RCC 7860 (cell line): ENCODE measurements at places on chromosomes 13 and 19.

GRCh38 chr13:84086847-84087162, 204.5 kb upstream of the SLITRK1 start:
- no peak for DNase-seq

- DNase-seq: no peak
Measured at GRCh38 chr19:9865732-9866501, 30.8 kb downstream of the PIN1 start.

DNA sequence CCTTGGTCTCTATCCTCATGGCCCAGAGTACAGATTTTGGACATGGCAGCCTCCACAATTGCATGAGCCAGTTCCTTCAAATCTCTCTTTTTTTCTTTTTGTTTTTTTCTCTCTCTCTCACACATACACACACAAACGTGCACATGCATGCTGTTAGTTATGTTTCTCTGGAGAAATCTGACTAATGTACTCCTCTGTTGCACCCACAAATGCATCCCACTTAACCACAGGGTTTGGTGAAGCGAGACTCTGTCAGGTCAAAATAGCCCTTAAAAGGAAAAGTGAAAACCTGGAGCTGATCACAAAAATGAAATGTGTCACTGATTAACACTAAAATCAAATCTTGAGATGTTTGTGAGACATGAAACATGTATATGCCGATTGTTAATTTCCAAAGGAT, 374.6 kb upstream of the ARGLU1 start:
- DNase-seq: no peak

- no peak for DNase-seq
Measured at GRCh38 chr13:107680115-107680514, 535.2 kb downstream of the LIG4 start.

DNA sequence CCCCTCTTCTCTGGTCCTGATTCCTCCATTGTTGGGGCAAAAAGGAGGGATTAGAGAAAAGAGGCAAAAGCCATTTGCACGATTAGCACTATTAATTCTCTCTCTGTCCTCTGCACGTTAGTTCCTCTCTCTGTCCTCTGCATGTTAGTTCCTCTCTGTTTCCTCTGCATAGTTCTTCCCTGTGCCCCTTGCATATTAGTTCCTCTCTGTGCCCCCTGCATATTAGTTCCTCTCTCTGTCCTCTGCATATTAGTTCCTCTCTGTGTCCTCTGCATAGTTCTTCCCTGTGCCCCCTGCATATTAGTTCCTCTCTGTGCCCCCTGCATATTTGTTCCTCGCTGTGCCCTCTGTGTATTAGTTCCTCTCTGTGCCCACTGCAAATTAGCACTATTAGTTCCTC, 847.2 kb upstream of the GPC6 start:
- DNase-seq: no peak

DNA sequence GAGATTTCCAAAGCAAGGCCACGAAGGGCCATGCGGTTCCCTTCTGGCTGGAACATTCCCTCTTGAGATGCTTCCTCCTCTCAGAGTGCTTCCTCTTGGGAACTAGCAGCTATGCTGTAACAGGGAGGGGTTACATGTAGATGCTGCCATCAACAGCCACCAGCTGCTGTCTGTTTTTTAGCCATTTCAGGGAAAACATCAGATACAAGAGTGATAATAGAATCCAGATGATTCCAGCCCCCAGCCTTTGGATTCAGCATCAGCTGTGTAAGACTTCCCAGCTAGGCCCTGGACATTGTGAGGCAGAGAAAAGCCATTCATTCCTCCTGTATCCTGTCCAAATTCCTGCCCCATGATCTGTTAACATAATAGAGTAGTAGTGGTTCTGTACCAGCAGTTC, 8.2 kb upstream of the ZNF177 start:
- no peak for DNase-seq

- DNase-seq: no peak
Measured at GRCh38 chr19:50837300-50837699, 3.9 kb upstream of the KLK15 start.

- no peak for DNase-seq
Measured at GRCh38 chr13:100334214-100334613, 245.3 kb downstream of the PCCA start.

GRCh38 chr19:6062274-6062673, 48.0 kb downstream of the RFX2 start:
- DNase-seq: peak; percentile 45

DNA sequence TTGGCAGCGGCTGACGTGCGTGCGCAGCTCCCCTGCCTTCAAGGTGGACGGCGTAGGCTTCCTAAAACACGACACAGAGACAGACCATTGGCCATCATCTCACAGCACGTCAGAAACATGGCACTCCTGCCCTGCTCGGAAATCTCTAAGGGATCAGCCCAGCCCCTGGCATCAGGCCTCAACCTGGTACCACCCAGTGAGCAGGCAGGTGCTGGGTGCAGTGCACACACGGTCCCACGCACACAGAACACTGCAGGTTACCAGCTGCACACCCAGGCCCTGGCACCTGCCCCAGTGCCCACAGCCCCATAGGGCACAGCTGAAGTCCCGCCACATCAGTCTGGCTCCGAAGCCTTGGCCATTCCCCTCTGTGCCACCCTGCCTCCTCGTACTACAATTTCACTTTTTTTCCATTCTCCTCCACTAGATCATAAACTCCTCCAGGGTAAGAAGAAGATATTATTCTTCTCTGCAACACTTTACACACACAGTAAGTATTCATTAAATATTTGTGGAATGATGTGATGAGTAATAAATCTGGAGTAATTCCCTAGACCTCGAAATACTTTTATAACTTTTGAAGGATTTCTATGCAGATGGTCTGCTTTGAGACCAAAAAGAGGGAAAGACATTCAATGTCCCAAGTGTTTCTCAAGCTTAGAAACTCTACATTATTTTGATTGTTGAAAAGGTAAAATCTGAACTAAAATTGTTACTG, 156.4 kb downstream of the COL4A1 start:
- no peak for DNase-seq

DNA sequence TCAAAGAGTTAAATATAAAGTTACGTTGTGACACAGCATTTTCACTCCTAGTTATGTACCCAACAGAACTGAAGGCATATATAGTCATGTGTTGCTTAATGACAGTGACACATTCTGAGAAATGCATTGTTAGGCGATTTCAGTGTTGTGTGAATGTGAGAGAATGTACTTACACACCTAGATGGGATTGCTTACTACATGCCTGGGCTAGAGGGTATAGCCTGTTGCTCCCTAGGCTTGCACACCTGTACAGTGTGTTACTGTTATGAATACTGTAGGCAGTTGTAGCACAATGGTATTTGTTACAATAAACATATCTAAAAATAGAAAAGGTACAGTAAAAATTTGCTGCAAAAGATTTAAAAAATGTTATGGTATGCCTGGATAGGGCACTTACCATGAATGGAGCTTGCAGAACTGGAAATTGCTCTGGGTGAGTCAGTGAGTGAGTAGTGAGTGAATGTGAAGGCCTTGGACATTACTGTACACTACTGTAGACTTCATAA, 89.2 kb downstream of the DHRS12 start:
- DNase-seq: peak; percentile 55

GRCh38 chr19:1251330-1252220, 3.2 kb downstream of the MIDN start:
- DNase-seq: peak; percentile 65

GRCh38 chr13:43301346-43301969, 278.1 kb downstream of the DNAJC15 start:
- no peak for DNase-seq

- no peak for DNase-seq
Measured at GRCh38 chr13:112072534-112073244, 5.7 kb downstream of the SOX1 start.

DNA sequence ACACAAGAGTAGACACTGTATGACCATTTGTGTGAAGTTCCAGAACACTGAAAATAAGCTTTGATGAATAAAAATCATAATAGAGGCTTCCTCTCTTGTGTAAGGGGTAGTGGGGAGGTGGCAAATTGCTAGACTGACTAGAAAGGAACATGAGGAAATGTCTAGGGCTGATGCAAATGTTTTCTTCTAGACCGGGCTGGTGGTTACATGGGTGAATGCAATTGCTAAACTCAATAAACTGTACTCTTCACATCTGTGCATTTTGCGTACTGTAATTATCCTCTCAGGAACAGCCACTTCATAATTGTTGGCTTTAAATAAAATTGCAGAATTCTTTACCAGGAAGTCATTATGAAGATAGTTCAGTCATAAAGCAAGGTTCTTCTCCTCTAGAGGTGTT, 5.2 kb upstream of the KBTBD7 start:
- DNase-seq: no peak
